ENCODE measurements at places on chromosomes 6 and 20.

DNA sequence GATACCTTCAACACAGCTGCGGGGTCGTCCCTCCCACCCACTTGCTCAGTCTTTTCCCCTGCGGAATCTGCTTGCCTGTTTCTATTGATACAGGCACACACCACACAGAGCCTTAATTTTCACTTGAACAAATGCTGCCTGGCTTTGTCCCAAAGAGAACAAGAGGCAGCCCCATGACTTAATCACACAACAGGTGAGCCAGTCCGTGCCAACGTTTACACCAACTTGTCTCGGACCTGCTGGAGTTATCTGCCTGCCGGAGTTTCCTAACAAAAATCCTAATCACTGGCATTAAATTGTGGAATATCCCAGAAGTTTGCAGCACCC is 186.8 kb upstream of the RREB1 start:
- no peak for DNase-seq

DNA sequence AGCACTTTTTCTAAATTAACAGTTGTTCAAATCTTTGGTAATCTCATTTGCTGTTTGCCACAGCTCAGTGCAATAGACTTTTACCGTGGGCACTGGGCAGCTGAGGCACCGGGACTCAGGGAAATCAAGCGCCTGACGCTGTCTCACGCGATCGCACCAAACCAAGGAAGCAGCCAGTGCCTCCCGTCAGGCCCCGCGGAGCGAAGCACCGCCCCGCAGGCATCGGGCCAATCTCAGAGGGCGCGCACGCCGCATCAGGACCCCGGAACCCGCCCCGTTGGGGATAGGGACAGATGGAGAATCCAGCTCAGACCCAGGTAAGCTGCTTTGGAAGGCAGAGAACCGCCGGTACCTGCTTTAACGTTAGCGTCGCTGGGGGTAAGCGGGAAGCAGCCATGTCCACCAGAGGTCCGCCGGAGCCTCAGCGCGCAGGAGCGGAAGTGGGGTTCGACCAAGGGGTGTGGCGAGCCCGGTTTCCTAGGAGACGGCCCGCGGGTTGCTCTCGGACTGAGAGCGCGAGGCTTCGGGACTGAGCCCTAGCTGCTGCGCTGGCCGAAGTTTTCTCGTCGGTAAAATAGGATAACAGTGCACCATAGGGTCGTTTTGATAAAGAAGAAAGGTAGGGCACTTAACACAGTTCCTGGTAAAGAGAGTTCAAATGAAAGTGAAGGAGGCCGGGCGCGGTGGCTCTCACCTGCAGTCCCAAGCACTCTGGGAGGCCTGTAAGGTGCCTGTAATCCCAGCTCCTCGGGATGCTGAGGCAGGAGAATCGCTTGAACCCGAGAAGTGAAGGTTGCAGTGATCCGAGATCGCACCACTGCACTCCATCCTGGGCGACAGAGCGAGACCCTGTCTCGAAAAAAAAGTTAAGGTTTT is at the start of gene LYRM2:
Gene LYRM2, minus strand, starts transcription at position 428 of the 876 bp plus-strand sequence. Its CDS starts 31 bp downstream, at position 397.
- peak; percentile 87 for DNase-seq

- no peak for DNase-seq
Observed at GRCh38 chr6:168536665-168537539, 95.9 kb downstream of the SMOC2 start.

- DNase-seq, result no peak
Observed at GRCh38 chr20:10940941-10941340, 267.1 kb upstream of the JAG1 start.

DNA sequence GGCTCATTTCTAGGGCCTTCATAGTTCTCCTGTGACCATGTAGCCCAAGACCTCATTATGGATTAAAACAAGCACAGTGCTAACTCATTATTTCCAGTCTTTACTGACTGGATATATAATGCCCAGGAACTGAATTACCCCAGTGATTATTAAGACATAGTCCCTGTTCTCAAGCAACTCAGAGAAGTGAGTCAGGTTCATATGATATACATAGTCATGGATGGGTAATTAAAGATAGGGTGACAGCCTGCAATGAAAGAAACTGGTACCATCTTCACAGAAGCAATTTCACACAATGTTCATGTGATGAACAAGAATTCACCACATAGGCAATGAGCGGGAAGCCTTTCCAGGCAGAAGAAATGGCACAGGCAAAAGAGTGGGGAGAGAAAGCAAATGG is 3.5 kb downstream of the TRIM27 start:
- no peak for DNase-seq

DNA sequence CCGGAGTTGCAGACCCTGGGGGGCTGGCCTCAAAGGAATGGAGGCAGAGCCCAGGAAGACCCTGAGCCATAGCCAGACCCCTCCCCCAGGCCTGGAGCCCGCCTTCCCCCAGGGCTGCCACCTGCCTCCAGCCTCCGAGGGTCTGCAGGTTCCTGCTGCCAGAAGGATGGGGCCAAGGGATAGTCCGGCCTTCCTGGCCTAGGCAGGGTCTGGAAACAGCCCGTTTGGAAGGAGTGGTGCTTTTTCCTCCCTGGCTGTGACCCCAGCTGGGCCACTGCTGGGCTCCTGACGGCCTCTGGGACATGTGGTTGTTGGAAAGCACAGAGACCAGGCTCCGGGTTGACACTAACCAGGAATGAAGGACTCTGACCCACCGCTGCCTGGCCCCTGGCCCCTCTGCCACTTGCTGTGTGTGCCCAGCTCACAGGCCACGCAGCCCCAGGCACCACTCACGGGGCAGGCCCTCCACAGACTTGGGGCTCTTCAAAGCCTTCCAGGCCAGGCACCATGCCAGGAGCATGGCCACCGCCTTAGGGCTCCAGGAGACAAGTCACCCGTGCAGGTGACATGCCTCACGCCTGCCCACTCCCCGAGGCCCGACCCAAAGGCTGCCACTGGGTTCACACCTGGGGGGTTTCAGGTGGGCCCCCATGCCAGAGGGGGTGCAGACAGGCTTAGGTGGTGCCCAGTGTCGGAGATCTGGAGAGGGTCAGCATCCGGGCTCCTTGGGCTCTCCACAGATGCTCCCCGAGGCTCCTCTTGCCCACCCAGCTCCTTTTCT is 3.9 kb upstream of the LAMA5 start:
- DNase-seq, result no peak

DNA sequence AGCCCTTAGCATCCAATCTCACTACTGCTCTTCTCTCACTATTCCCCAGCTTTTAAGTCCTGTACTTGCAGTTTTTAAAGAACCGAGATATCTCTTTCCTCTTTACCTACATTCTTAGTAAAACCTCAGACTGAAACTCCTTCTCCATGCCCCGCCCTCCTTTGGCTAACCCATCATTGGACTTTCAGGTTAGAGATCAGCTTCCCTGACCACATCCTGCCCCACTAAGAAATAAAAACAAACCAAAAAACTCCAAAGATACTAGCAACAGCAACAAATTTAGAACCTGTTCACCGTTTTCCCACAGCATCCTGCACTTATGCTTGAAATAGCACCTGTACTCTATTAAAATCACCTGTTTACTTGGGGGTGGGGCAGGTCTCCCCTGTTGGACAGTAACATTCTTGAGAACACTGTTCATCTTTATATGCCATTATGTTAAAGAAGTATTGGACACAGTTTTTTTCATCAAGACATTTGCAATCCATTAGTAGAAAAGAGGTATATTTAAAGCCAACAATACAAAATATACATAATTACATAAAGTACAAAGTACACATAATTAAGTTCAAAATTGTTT is 16.3 kb upstream of the SMAP1 start:
- DNase-seq, result no peak

DNA sequence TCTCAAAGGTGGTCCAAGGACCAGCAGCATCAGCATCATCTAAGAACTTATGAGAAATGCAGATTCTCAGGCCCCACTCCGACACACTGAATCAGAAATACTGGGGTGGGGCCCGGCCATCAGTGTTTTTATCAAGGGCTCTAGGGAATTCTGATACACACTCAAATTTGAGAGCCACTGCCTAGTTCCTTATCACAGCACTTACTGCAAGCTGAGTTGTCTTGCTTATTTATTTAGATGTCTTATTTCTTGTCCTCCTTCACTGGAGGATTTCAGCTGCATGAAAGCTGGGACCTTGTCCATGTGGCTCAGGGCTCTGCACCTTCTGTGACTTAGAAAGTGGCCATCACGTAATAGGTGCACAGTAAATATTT is 139.4 kb upstream of the RREB1 start:
- no peak for DNase-seq

- no peak for DNase-seq
Observed at GRCh38 chr20:36569847-36570429, 3.5 kb upstream of the TGIF2 start.

DNA sequence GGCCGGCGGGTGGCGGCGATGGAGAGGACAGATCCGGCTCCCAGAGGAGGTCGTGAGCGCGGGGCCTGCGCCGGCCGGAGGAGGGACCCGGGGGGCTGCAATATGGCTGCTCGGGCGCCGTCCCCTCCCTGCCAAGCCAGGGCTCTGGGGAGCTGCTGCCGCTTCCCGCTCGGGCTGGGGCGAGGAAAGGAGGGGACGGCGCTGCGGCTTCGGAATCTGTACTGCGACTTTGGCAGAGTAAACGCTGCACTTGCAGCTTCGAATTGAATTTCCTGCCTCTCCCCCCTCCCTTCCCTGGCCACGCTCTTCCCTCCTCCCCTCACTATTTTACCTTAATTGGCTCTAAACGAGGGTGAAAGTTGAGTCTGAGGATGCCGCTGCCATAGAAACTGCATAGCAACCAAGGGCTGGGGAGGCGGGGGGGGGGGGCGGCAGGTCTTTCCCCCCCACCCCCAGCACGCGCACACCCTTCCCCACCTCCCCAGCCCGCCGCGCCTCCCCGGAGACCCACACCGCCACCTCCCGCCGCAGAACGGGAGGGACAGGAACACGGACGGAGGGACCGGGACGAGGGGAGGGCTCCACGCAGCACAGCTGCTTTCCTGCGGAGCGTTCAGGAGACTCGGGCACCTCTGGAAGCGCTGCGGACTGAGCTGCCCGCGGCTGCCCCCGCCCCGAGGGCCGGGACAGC is 93.9 kb downstream of the RNASET2 start:
- no peak for DNase-seq

- no peak for DNase-seq
Observed at GRCh38 chr20:56628873-56629463, at the start of gene TFAP2C. Gene TFAP2C, plus strand, starts transcription at chr20:56629306. Its CDS starts 239 bp downstream, at chr20:56629545.

- DNase-seq, result no peak
Observed at GRCh38 chr6:751765-752164, 58.8 kb upstream of the EXOC2 start.

DNA sequence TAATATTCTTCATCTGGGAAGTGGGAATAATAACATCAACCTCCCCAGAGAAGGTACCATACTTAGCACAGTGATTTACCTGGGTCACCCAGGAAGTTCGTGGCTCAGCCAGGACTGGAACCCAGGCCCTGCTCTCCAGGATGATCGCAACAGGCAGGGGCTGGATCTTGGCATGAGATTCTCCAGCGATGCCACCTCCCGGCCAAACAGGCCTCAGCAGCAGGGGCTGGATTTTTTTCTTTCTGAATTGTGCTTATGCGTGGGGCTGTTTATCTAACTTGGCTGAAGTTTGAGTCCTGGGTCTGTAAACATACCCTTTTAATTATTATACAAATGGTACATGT is 129.5 kb upstream of the PTPN1 start:
- no peak for DNase-seq

- peak; percentile 65 for DNase-seq
Observed at GRCh38 chr6:135938576-135939207, 87.2 kb downstream of the PDE7B start.

DNA sequence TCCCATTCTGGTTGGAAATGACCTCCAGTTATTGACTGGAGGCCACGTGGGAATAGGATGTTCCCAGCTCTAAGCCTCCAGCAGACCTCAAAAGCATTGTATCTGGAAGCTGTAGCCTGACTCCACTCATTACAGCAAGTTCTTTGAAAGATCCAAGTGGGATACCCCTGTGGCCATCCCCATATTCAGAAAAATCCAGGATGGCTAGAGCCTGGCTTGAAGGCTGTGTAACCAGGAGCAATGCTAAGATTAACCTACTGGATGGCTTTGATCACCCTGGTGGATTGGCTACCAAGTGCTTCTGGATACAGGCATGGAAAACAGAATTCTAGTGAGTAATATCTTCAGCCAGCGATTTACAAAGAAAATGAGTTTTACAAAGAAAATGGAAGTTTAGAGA is 151.2 kb downstream of the ADGRG6 start:
- DNase-seq, result no peak

- DNase-seq, result no peak
Observed at GRCh38 chr20:57605045-57605444, 15.2 kb downstream of the ZBP1 start.

GRCh38 chr6:164097551-164098398 is 683.3 kb downstream of the QKI start:
- DNase-seq, result peak; percentile 83

- DNase-seq, result no peak
Observed at GRCh38 chr20:11271920-11272594, 598.3 kb upstream of the JAG1 start.

DNA sequence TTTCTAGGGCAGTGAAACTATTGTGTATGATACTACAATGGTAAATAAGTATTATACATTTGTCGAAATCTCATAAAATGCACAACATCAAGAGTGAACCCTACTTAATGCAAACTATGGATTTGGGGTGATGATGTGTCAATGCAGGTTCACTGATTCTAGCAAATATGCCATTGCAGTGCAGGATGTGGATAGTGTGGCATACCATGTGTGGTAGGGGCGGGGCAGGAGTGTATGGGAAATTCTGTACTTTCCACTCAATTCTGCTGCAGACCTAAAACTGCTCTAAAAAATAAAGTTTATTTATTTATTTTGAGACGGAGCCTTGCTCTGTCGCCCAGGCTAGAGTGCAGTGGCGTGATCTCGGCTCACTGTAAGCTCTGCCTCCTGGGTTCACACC is 44.3 kb downstream of the ABHD12 start:
- no peak for DNase-seq

GRCh38 chr20:62785393-62785792 is 10.9 kb upstream of the MRGBP start:
- DNase-seq, result no peak

DNA sequence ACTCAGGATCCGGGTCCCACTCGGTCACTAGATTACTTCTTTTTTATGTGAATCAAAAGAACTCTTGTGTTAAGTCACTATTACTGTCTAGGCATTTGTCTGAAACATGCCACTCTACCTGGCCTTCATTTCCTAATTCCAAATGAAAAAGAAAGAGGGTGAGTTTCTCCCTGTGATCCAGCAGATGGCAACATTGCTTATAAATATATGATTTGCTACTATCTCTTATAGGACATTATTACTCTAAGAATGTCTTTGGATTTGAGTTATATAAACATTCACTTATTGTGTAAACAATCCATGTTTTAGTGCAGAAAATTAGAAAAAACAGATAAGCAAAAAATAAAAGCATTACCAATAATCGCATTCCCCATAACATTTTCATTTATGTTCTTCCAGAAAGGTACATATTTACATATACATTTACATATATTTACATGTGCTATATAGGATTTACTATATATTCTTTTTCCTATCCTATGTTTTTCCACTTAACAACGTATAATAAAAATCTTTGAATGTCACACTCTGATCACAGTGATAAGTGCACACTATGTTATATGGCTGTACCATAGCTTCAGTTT is 66.9 kb downstream of the FAXC start:
- peak; percentile 61 for DNase-seq

DNA sequence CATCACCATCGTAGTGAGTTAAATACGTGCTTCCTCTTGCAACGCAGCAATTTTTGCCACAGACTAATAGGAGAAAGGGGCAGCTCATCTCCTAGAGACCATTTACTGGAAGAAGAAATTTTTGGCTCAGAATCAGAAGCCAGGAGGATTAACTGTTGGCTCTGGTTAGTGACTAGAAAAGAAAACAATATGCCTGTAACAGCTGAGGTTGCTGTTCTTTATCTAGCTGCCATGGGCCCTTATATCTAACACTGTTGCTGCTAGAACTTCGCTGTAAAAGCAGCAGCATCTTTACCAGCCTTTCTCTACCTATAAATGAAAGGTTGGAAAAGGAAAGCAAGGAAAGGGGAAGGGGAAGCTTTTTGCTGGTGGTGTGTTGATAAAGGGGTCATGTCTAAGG is 65.9 kb downstream of the FAM135A start:
- no peak for DNase-seq
